ENCODE measurements at places on chromosomes 2 and 18.

- no peak for DNase-seq
Measured at GRCh38 chr2:189555232-189555631, 25.4 kb downstream of the SLC40A1 start.

DNA sequence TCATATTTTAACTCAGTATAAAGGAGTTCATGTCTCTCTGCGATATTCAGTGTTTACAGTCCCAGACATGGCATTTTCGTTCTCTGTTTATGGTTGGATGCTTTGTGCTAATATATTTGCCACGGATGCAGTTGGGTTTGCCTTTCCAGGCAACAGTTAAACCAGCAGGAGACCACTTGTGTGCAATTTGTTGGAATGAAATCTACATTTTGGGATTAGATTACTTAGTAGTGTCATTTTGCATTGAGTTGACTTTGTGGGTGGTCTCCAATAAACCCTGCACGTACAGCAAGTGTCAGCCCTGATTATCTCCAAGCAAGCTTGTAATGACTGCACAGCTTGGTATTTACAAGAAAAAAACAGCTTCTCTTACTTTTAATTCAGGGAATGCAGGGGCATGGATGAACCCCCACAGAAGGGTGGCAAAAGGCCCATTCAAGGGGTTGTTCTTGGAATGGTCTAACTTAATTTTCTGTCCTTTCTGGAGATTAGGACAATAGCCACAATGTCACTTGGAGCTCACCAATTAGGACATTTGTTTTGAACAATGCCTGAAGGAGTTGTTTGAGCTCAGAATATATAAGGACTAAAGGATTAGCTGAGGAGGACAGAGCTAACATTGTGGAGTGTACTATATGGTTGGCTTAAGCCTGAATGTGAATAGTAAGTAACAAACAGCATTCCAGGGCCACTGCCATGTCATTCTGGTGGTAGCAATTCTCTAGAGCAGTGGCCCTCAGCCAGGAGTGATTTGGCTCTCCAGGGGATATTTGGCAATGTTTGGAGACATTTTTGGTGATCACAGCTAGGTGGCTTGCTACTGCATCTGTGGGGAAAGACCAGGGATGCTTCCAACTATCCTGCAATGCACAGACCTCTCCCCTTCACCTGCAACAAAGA, 121.5 kb downstream of the SLC4A3 start:
- DNase-seq, result no peak

DNA sequence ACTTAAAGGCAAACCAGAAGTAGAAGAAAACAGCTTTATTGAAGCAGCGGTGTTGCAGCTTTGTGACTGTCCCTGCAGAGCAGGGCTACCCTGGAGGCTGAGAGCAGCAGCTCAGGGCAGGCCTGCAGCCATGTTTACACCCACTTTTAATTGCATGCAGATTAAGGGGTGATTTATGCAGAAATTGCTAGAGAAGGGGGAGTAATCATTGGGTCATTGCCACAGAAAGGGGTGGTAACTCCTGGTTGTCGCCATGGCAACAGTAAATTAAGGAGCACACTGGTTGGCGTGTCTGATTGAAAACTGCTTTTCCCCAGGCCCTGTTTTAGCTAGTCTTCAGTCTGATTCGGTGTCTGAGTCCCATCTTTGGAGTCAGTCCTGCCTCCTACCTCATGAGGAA, 195.4 kb upstream of the HDAC4 start:
- DNase-seq, result no peak

DNA sequence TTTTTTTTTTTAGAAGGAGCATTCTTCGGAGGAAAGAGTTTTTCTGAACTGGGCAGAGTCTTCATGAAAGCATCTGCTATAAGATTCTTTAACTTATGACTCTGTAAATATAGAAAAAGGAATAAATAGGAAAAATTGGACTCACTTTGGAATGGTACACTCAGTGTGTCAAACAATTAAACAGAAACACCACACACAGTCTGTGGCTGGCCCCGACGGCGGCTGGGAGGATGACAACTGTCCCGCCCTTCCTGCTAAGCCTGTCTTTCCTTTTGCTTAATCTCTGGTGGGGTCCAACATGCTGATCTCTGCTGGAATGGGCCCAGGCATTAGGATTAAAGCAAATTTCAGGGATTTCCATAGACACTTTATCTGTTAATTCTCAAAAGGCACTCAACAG, 12.5 kb upstream of the RAB31 start:
- DNase-seq, result no peak

DNA sequence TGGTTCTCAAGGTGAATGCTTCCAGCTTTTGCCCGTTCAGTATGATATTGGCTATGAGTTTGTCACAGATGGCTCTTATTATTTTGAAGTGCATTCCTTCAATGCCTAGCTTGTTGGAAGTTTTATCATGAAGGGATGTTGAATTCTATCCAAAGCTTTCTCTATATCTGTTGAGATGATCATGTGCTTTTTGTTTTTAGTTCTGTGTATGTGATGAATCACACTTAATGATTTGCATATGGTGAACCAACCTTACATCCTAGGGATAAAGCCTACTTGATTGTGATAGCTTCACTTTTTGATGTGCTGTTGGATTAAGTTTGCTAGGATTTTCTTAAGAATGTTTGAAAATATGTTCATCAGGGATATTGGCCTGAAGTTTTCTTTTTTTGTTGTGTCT, 112.1 kb downstream of the MBD2 start:
- DNase-seq, result no peak

DNA sequence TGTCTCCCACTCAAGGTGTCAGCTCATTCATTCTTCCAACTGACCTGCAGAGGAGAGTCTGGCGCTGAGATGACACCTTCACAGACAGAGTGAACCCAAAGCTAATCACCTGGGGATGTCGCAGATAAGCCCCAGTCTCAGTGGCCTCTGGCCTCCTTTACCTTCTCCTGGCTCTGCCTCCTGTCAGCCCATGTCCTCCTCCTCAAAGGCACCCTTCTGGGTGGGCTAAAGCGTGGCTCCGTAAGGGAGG, 194.1 kb downstream of the MIB1 start:
- DNase-seq, result no peak

- no peak for DNase-seq
Measured at GRCh38 chr2:101770726-101771125, 73.2 kb downstream of the MAP4K4 start.

- DNase-seq, result no peak
Measured at GRCh38 chr2:201572846-201573508, 70.3 kb downstream of the TMEM237 start.

GRCh38 chr2:173583196-173583595, 228.5 kb downstream of the CDCA7 start:
- no peak for DNase-seq

All from T-helper 2 cell (primary cell).